ENCODE measurements at places on chromosomes 12 and 14.

GRCh38 chr12:38289396-38289795 lies 27.2 kb upstream of the ALG10B start:
- DNase-seq: no peak

- peak; percentile 39 for DNase-seq
Observed at GRCh38 chr12:96401076-96401871, 1.0 kb upstream of the CDK17 start.

DNA sequence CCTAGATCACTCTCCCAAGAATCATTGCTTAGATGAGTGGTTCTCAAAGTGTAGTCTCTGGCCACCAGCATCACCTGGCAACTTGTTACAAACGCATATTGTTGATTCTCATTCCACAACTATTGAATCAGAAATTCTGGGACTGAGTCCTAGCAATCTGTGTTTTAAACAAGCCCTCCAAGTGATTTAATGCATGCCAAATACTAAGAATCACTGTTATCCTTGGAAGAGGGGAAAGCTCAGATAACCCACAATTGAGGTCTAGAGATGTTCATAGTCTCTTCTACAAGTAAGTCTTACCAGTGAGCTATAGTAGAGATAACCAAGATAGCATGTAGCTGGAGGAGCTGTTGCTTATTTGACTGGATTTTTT lies 666.6 kb downstream of the DIO2 start:
- no peak for DNase-seq

DNA sequence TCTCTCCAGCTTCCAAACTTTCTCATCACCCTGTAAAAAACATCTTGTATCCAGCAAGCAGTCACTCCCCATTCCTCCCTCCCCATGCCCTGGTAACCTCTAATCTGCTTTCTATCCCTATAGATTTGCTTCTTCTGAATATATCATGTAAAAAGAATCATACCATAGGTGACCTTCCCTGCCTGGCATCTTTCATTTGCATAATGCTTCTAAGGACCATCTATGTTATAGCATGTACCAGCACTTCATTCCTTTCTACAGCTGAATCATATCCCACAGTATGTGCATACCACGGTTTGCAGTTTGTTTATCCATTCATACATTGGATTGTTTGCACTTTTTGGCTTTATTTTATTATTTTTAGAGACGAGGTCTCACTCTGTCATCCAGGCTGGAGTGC lies 22.9 kb upstream of the VPS37B start:
- DNase-seq: no peak

DNA sequence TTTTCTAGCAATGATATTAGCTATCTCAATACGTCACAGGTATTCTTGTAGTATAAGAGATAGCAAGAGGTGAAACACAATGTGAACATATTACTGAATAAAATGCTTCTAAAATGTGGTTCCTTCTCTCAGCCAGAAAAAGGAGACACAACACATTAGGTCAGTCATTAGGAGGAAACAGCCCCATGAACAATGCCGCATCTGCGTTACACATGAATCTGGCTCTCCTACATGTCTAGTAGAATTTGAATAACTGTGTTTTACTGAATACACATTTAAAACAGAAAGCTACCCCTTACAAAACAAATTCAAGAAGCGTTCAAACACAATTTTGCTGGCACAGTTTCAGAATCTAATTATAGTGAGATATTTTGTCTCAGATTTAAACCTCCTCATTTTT lies 51.6 kb downstream of the EFCAB11 start:
- DNase-seq: no peak

- no peak for DNase-seq
Observed at GRCh38 chr14:52219488-52220084, 47.9 kb upstream of the PTGDR start.

DNA sequence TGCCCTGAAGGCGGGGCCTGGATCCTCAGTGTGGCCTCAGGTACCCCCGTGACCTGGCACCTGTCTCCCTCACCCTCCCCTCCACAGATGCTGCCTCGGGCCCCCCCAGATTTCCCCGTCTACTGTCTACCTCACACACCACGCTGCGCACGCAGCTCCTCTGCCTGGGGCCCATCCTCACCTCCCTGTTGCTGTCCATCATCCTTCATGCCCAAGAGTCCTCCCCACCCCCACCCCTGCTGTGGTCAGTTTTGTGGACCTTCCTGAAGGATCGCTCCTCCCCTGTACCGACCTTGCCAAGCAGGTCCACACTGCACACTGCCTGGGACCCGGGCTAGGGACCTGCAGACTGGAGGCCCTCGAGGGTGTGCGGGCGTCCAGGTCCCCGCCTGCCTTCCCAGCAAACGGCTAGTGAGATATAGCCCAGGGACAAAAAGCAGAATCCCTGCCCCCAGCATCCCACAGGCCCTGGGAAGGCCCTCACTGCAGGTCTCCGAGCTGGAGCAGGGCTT lies 197.4 kb upstream of the DIO3 start:
- DNase-seq: no peak
